ENCODE measurements at places on chromosomes 2 and 18.

DNA sequence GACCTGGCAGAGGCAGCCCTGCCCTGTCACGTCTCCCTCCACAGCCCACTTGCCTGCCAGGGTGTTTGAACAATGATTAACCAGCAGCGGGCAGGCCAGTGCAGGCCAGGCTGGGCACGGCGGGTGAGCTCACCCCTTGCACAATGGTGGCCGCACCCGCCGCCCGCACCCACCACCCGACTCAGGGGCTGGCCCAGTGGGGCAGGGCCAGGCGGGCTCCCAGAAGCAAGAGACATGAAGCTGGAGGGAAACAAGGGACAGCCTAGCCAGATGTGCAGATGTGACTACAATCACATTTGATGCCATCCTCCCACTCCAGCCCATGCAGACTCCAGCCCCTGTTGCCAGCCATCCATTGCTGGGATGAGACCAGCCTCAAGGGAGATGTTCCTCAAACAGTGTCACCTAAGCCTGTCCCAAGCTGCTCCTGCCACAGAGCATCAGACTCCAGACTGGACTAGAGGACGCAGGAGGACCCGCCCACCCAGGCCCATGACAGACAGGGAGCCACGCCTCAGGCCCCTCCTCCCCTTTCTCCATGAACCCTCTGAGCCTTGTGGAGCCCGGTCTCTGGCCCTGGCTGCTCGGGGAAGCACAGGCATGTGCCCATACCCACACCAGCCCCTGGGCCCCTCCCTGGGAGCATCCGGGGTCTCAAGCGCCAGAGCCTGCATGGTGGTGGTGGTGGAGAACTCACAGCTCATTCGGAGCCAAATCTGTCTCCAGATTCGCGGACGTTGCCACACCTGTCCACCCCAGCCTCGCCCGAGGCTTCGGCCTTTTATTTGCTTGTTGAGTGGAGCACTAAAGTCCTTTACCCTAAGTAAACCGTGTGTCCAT is 45.0 kb downstream of the SDC1 start:
- DNase-seq, result no peak

DNA sequence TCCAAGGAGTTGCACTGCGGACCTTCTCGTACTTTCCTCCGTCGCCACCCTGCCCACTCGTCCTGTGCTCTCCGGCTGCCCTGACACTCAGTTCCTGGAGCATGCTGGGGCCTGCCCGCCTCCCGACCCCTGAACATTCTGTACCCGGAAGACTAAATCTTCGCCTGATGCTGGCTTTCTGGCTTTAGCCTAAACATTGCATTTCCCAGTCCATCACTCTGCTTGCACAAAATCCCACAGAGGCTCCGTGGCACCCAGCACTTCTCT is 550 bp upstream of the SFXN5 start:
- no peak for DNase-seq

- DNase-seq, result no peak
Observed at GRCh38 chr2:182049372-182050148, 63.9 kb downstream of the PPP1R1C start.

- no peak for DNase-seq
Observed at GRCh38 chr2:148052687-148053086, 31.8 kb downstream of the MBD5 start.

DNA sequence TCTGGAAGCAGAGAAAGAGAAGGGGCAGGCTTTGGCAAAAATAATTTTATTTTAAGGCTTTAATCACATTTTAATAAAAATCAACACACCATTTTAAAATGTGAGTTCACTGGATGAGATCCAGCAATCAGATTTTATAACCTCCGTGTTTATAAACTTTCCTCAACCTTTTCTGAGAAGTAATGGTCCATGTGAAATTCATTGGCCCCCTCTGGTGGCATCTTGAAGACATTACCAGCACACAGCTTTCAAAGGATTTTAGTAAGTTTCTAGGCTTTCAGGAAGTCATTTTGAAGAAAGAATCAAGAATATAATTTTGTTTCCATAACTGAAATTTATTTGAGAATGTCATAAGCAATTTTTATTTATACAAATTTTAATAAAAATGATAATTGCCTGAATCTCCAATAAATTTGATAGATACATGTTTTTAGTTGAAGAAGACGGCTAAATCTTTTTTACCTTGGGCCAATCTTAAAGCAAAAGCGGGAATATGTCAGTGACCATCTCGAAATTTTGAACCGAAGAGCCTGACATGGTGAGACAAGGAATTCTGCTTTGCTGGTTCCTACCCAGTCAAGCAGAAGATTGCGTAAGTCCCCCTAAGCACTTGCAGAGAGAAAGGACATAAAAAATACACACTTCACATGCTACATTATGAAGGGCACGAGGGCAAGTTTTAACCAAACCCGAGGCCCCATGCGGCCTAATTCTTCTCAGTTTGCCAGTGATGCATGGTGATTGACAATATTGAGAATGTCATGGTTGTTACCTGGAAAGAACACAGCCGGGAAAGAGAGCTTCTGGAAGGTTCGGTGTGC is 128.4 kb upstream of the CBLN2 start:
- no peak for DNase-seq

GRCh38 chr2:155125585-155126230 is 427.2 kb downstream of the KCNJ3 start:
- no peak for DNase-seq

GRCh38 chr2:75592030-75592429 is 31.3 kb upstream of the EVA1A start:
- no peak for DNase-seq

- DNase-seq, result no peak
Observed at GRCh38 chr18:13191779-13192178, 26.8 kb upstream of the LDLRAD4 start.

- DNase-seq, result no peak
Observed at GRCh38 chr2:36655453-36655852, 41.1 kb upstream of the VIT start.

DNA sequence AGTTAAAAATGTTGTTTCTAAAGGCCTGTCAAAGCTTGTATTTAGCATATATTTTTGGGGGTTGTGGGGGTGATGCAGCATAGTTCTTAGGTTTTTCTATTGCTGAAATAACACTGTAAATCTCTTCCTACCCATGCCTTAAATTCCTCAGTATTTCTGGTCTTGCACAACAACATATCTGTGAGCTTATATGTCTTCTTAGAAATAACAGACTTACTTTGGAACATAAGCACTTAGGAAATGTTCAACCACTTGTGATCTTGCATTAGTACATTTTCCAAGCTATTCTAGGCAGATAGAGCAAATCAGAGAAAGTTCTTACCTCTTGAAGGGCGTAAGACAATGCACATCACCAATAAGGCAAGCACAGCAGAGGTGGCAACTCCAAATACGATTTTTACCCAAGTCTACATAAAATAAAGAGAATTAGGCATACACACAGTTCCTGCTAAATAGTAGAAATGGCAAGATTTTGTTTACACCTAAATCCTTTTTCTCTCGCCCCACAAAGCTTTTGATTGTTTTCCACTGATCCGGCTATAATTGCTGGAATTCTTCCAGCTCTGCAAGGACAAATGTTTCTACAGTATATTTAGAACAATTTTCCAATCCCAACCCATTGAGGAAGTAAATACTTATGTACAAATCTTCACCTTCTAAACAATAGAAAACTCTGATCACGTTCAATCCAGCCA is 512 bp downstream of the FAP start:
- DNase-seq, result no peak

GRCh38 chr2:222490131-222490530 is 65.8 kb downstream of the SGPP2 start:
- no peak for DNase-seq

DNA sequence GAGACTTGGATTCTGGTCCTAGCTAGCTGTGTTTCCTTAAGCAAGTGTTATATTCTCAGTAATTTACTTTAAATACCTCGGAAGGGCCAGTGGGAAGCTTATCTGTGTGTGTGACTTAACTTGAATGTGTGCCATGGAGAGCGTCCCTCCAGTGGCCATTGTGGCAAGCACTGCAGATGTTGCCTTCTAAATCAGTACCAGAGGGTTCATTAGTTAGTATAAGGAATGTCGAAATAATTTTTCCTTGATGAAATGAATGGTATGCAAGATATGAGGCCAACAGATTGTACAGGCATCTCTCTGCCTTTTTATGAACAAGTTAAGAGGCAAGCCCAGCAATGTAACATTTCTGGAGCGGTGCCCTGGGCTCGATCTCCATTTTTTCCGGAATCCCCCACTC is 52.0 kb downstream of the FBXO36 start:
- no peak for DNase-seq

GRCh38 chr18:67694787-67695186 is 178.3 kb upstream of the DSEL start:
- DNase-seq, result no peak

GRCh38 chr2:106108351-106108750 is 85.8 kb downstream of the UXS1 start:
- no peak for DNase-seq

- DNase-seq, result no peak
Observed at GRCh38 chr2:74847070-74847858, 13.3 kb downstream of the HK2 start.

DNA sequence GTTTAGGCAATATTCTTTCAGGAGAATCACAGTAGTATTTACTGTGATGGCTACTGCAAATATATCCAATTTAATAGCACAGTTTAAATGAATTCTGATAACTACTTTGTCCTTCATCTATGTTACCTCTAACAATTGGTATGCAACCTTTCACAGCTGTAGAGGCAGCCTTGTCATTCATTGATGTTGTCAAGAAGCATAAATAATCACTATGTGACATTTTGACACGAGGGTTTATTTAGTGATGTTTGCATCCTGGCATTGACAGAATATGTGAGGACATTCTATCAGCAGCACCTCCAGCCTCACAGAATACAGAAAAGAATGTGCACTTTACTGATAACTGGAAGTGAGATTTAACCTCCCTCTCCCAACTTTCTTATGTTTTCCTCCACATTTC is 9.3 kb upstream of the KCNJ3 start:
- DNase-seq, result no peak

- DNase-seq, result no peak
Observed at GRCh38 chr18:59520562-59521355, 161.7 kb upstream of the LMAN1 start.

- DNase-seq, result no peak
Observed at GRCh38 chr2:133130548-133131246, 437.6 kb downstream of the NCKAP5 start.

GRCh38 chr18:53756610-53756972 is 467.9 kb downstream of the MBD2 start:
- no peak for DNase-seq

- DNase-seq, result no peak
Observed at GRCh38 chr2:54641988-54642387, 81.5 kb upstream of the EML6 start.

GRCh38 chr18:13295894-13296293 is 77.3 kb downstream of the LDLRAD4 start:
- no peak for DNase-seq

- DNase-seq, result no peak
Observed at GRCh38 chr2:38632980-38633379, 30.3 kb upstream of the HNRNPLL start.

- DNase-seq, result no peak
Observed at GRCh38 chr2:217398860-217399259, 539.0 kb upstream of the TNP1 start.

- no peak for DNase-seq
Observed at GRCh38 chr2:133312038-133312729, 256.1 kb downstream of the NCKAP5 start.

GRCh38 chr18:79337620-79338019 is 58.1 kb upstream of the NFATC1 start:
- DNase-seq, result no peak

- DNase-seq, result no peak
Observed at GRCh38 chr18:49565612-49566011, 3.8 kb downstream of the LIPG start.

- no peak for DNase-seq
Observed at GRCh38 chr18:8705961-8706790, 820 bp downstream of the MTCL1 start.

GRCh38 chr2:61721382-61721781 is 132.5 kb downstream of the FAM161A start:
- DNase-seq, result no peak

- DNase-seq, result no peak
Observed at GRCh38 chr2:220040346-220040745, 412.9 kb downstream of the SLC4A3 start.

- no peak for DNase-seq
Observed at GRCh38 chr18:74518456-74519295, 15.6 kb upstream of the CNDP1 start.

DNA sequence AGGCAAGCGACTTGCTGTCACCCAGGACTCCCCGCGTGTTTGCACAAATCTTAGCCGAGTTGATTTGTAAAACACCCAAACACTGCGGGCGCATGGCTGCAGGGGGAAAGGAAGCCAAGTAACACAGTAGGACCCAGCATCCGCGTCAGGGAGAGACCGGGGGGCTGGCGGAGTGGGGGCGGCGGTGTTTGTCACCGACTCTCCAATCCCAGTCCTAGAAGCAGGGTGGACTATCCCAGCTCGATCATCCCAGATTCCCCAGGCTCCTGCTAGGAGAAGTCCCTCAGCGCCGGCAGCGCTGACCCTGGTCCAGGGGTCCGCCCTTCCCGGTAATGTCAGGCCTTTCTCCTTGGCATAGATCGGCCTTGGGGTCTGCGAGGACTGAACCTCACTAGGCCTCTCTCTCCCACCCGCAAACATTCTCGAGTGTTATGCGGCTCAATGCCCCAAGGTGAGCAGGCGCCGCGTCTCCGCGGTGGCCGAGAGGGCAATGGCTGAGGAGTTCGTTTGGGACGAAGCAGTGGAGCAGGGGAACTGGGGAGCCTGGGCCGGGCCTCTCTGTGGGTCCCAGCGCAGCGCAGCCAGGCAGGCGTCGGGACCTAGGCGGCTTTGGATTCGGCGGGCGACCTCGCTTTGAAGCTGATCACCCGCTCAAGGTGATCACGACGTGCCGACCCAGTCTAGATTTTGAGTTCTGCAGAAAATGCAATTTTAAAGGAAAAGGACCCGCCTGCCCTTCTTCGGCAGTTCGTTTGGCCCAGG is 1.5 kb upstream of the GDF7 start:
- DNase-seq, result no peak

GRCh38 chr2:68396093-68396492 is 31.0 kb downstream of the PLEK start:
- no peak for DNase-seq

- no peak for DNase-seq
Observed at GRCh38 chr18:46224181-46224775, 120.1 kb downstream of the HAUS1 start.

- DNase-seq, result no peak
Observed at GRCh38 chr2:12592296-12592695, 124.4 kb upstream of the TRIB2 start.

DNA sequence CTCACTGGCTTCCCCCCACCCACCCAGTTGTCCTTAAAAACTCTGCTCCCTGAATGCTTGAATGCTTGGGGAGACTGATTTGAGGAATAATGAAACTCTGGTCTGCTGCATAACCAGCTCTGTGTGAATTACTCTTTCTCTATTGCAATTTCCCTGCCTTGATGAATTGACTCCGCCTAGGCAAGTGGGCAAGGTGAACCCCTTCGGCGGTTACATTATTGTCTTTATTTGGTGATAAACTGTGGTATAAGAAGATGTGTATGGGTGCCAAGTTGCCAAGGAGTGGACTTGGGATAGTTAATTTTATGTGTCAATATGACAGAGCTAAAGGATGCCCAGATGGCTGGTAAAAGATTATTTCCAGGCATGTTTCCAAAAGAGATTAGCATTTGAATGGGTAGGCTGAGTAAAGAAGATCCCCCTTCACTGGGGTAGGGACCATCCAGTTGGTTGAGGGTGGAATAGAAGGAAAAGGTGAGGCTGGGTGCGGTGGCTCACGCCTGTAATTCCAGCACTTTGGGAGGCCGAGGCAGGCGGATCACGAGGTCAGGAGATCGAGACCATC is 98.5 kb upstream of the HAAO start:
- no peak for DNase-seq
